ENCODE measurements at places on chromosomes 16 and 17. TPM values are rescaled to one million over a fixed set of nuclear protein-coding genes. Genes with fewer than 3 reads are reported as not detected.

GRCh38 chr17:79931817-79932309, 92.6 kb upstream of the CBX4 start:
- H3K36me3 ChIP-seq: no peaks in the 10 kb centered on the region
- H3K27ac ChIP-seq: no peak overlapping the region
- peaks cover 44% of the 10 kb centered on the region for H3K27me3 ChIP-seq
- DNase-seq: no peak

DNA sequence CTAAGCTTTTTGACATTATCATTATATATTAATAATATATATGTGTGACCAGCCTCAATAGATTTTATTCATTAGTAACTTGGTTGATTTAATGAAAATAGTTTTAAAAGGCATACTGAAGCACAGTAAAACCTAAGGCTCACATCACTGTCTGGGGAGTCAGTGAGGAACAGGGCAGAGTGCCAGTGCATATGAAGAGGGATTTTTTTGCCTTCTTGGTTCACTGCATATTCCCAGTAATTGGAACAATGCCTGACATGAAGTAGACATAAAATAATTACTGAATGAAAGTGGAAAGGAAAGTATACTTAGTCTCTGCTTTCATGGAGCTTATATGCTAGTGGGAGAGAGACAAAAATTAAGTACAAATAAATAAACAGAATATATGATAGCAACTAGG, 81.1 kb downstream of the FTO start:
- no peaks in the 10 kb centered on the region for H3K27me3 ChIP-seq
- peaks cover 1% of the 10 kb centered on the region for H3K36me3 ChIP-seq
- DNase-seq: no peak
- H3K4me1 ChIP-seq: peaks cover 26% of the 10 kb centered on the region

- H3K36me3 ChIP-seq: no peaks in the 10 kb centered on the region
- no peak overlapping the region for H3K4me3 ChIP-seq
- no peaks in the 10 kb centered on the region for H3K27me3 ChIP-seq
- DNase-seq: no peak
- H3K27ac ChIP-seq: peak overlapping the region; percentile 50
These were observed 60.5 kb upstream of the PLCG2 start for GRCh38 chr16:81718637-81719036.

DNA sequence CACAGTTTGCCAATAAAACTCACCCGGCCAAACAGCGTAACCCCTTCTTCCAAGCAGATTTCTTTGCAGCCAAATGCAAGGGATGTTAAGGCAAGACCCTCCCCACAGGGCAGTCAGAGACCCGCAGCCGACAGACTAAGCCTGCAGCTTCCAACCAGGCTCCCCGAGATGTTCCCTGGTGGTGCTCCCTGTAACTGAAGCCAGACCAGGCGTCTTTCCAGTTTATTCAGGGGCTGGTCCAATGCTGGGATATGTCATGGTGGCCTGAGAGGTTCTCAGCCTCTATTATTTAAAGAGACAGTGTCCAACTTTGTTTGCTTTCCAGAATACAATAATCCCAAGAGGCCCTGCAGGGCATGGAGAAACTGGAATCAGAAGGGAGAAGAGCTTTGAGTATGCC, at the start of gene PMP22:
PMP22 (minus strand) TSS at position 196 of the 400 bp plus-strand sequence. CDS start 4,599 bp downstream, outside the sequence.
- H3K4me1 ChIP-seq: peaks cover 36% of the 10 kb centered on the region
- H3K27me3 ChIP-seq: peaks cover 89% of the 10 kb centered on the region
- H3K36me3 ChIP-seq: no peaks in the 10 kb centered on the region
- no peak for DNase-seq
- H3K4me3 ChIP-seq: peak within 1 kb of the TSS; percentile 85

Gene UNC13D
- total RNA-seq: 7.7 TPM

Gene LRRC75A
- 4.3 TPM for total RNA-seq

DNA sequence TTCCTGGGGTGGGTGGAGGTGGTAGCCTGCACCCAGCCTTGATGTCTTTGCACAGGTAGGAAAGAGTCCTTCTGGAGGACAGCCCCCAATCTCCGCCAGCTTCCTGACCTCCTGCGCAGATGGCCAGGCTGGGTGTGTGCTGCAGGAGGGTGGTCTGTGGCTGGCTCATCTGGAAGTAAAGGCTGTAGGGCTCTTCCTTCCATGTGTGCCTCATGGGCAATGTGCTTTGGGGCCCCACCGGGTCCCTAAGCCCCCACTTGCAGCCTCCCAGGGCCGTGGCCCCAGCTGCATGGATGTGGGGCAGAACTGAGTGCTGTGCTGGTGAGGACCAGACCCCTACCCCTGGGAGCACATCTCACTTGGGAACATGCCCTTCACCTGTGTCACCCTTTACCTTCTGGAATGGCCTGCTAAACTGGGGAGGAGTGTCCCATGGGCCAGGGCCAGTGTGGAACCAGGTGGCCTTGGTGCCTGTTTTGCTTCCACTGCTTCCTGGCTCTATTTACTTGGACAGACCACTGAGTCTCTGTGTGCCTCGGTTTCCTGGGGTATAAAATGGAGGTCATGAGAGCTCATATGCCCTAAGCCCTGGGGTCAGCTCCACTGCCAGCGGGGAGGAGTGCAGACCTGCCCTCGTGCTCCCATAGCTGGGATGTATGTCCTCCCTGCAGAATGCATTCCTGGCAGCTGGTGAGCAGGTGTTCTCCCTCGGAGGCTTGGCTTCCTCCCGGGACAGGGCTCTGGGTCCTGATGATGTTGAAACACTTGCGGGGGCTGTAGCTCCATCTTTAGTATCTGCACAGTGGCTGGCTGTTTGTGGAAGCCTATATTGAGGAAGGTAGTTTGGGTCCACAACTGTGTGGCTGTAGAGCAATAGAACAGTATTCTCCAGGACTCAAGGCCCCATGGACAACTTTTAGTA, 18.0 kb downstream of the MPRIP start:
- peaks cover 13% of the 10 kb centered on the region for H3K4me1 ChIP-seq
- peak overlapping the region; percentile 21 for H3K27ac ChIP-seq
- no peak for DNase-seq
- peaks cover 1% of the 10 kb centered on the region for H3K36me3 ChIP-seq
- no peaks in the 10 kb centered on the region for H3K27me3 ChIP-seq

GRCh38 chr17:28033972-28034714, 8.3 kb upstream of the NLK start:
- DNase-seq: no peak
- no peaks in the 10 kb centered on the region for H3K36me3 ChIP-seq
- H3K4me3 ChIP-seq: no peak overlapping the region

GRCh38 chr17:19237389-19238166, 412 bp downstream of the EPN2 start:
- no peaks in the 10 kb centered on the region for H3K27me3 ChIP-seq
- H3K4me3 ChIP-seq: peak overlapping the region; percentile 91
- peak; percentile 43 for DNase-seq
- peaks cover 18% of the 10 kb centered on the region for H3K4me1 ChIP-seq
- H3K36me3 ChIP-seq: peaks cover 8% of the 10 kb centered on the region

DNA sequence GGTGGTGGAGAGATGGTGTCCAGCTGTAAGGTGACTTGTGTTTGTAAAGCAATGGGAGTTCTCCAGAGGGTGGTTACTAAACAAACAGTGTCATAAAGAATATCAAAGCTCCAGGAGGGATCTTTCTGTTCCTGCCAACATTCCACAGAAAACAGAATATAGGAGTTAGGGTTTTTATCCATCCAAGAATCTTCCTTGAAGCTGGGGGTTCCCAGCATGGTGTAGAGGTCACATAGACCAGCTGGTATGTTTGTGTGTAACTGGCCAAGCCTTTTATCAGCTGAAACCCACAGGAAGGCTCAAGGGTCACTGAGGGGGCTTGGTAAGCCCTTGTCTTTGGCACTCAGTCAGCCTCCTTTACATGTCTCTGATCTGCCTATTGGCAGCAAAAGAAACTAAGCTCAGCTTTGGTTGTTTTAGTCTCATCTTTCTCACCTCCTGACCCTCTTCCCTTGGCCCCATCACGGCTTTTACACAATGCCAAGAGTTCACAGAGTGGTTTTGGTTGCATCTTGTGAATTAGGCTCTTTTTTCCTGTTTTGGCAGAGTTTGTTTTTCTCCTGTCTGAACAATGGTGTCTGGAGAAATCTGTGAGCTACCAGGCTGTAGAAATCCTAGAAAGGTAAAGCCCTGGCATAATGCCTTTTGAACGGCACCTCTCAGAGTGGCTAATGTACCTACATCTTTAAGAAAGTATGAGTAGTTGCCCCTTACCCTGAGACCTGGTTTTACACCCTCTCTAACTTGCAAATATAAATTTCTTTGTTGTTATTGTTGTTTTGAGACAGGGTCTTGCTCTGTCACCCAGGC, 4.6 kb downstream of the CNTD1 start:
- peaks cover 12% of the 10 kb centered on the region for H3K27me3 ChIP-seq
- no peak for DNase-seq
- H3K4me1 ChIP-seq: peaks cover 5% of the 10 kb centered on the region
- no peak overlapping the region for H3K27ac ChIP-seq
- H3K36me3 ChIP-seq: no peaks in the 10 kb centered on the region

Gene SCARF1
- 2.1 TPM for total RNA-seq

Gene ADGRG3
- total RNA-seq: not detected

DNA sequence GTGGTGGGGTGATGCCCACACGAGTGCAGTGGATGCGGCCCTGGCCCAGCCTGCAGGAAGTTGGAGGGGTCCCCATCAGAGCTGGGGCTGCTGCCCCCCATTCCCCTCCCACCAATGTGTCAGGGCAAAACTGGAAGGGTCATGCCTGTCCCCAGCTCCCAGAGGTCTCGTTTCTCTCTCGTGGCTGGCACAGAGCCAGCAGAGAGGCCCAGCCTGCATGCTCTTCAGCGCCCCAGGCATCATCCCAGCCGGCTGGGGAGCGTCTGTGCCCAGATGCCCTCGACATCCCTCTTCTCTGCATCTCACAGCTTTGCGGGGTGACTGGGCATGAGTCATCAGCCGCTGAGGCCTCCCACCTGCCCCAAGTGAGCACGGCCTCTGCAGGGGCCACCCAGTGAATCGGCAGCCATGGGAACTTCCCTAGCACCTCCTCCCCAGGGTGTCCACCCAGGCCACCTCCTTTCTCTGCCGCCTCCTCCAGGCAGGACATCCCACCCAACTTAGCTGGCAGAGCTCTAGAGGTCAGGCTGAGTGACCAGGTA, 9.8 kb upstream of the CSNK1D start:
- H3K27me3 ChIP-seq: no peaks in the 10 kb centered on the region
- no peak for DNase-seq
- H3K36me3 ChIP-seq: no peaks in the 10 kb centered on the region
- peaks cover 17% of the 10 kb centered on the region for H3K4me1 ChIP-seq
- H3K4me3 ChIP-seq: no peak overlapping the region
- no peak overlapping the region for H3K27ac ChIP-seq
